ENCODE measurements at places on chromosomes 16 and 17.
A peak's percentile ranks its signal among the peaks of the same experiment; 100 is the strongest.

DNA sequence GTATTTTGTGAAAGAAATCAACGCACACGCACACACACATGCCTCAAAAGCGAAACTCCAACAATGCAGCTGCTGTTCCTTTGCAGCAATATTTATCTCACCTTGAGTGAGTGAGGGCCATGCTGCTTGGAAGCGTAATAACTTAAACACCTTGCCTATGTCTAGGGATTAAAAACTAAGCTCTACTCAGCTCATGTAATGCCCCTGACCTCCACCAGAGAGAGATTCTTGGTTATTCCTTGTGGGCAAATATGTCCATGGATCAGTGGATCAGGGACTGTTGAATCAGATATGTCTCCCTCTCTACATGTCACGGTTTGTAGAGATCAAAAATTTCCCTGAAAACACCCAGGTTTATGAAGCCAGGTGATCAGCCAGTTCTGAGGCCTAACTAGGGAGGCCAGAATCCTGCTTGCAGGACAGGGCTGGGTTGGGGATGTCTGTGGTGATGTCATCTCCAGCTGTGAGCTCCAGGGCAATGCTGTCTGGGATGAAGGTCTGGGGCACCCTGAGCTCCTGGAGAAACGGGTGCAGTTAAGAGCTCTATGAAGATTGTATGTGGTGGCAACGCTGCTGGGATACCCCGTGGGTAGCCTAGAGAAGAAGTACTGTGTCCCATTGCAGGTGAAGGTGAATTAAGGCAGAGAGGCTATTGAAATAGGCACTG, 149.4 kb downstream of the KCNJ12 start:
- DNase-seq = no peak

- no peak for DNase-seq
These were observed 34.3 kb upstream of the WSCD1 start for GRCh38 chr17:6035801-6036394.

GRCh38 chr16:87541872-87542234, 49.0 kb upstream of the ZCCHC14 start:
- DNase-seq = no peak

- no peak for DNase-seq
These were observed 45.3 kb downstream of the DDX19A start for GRCh38 chr16:70391881-70392481.

DNA sequence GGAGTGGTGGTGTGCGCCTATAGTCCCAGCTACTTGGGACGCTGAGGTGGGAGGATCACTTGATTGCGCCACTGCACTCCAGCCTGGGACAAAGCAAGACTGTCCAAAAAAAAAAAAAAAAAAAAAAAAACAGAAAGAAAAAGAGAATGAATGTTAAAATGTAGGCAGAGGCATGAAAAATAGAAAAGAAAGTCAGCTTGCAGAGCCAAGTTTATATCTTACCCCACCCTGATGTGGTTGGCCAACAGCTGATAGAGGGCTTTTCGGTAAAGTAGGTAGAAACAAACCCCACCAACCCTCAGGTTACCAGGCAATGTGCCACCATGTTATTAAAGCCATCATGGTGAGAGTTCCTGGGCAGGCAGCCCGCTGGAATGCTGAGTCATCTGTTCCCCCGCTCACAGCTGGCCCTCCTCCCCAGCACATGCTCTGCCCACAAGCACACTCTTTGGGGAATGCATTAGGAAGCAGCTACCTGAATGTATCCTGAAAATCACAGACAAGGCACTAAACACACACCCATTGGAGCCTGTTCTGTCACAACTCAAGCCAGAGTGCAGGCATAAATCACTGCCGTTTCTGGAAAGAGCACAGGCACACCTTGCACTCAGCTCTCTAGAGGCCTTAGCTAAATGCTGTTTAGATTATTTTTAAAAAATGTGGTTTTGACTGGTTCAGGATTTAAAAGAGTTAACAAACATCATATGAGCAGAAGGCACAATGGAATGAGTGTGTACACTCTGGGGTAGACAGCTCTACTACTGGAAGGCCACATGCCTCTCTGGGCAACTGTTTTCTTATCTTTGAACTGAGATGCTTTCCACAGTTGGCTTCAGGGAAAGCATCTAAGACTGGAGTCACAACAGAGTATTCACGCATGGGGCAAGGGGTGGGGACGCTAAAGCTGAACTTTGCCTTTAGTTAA, 128.5 kb downstream of the PARN start:
- no peak for DNase-seq

DNA sequence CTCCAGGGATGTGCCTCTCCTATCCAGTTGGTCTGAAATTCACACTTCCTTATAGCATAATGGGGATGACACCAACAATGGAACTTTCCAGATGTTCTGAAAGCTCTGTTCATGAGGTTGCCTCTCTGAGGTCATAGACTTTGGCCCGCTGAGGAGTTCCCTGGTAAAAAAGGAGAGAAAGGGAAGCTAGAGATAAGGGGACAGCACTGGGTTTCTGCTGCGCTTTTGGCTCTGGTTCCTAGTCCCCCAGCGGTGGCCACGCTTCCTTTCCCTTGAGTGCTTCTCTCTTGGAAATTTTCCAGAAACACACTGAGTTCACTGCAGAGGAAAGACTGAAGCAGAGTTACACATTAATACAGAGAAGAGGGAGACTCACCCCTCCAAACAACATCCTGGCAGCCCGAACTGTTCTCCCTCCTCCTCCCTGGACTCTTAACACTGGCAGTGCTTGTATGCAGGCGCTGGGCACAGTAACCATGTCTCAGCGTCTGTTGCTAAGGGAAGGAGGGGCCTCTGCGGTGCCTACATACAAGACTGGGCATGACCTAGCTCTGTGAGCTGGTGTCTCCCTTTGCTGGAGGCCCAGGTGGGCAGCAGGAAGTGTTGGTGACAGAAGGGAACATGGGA, at the start of gene DNAH3:
Gene DNAH3 (minus strand): TSS at position 472 of the 627 bp plus-strand sequence. CDS start 527 bp downstream, outside the sequence.
- no peak for DNase-seq

DNA sequence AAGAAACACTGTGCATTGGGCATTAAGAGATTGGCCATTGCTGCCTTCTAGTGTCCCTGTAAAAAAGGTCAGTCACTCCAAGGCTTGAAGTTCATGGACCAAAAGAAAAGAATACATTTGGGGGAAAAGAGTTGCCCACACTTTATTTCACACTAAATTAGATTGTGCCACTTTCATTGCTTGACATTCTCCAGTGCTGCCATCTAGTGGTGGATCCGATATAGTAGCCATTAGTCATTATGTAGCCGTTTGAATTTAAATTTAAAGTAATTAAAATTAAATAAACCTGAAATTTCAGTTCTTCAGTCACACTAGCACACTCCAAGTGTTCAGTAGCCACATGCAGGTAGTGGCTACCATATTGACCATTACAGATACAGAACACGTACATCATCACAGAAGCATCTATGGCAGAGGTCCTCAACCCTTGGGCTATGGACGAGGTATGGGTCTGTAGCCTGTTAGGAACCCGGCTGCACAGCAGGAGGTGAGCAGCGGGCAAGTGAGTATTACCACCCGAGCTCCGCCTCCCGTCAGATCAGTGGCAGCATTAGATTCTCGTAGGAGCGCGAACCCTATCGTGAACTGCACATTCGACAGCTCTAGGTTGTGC, 21.9 kb upstream of the CDH5 start:
- no peak for DNase-seq

DNA sequence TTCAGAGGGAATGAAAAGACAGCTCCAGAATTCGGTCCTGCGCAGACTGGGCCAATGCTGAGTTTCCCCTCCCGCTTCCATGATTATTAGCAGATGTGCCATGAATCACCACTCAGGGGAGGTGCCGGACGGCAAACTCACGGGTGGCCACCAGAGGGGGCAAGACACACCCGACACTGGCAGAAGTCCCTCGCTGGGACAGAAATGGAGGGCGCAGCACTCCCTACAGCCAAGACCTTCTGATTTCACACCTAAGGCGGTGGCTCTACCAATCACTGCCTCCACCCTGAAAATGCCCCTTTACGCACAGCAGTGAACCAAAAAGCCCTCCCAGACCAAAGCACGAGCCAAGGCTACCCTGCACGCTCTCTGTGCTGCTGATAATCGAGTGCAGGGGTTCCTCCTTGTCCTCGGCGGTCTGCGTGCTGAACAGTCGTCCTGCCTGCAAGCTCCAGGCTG, 26.8 kb downstream of the TRAP1 start:
- peak; percentile 71 for DNase-seq

GRCh38 chr16:56451753-56452689, 667 bp downstream of the OGFOD1 start:
- DNase-seq = no peak

DNA sequence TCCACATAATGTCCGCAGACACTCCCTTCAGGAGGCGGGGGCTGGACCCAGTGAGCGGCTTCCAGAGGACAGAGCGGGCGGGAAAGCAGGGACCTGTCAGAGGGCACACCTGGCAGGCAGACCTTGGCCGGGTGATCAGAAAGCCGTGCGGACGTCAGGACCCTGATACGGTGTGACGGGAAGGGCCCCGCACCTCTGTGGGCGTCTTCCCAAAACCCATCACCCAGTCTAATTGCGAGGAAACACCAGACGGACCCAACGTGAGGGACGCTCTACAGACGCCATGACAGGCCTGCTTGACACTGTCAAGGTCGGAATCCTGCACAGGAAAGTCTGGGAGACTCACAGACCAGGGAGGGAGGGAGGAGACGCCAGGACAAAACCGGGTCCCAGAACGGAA, 8.4 kb downstream of the LMF1 start:
- no peak for DNase-seq

DNA sequence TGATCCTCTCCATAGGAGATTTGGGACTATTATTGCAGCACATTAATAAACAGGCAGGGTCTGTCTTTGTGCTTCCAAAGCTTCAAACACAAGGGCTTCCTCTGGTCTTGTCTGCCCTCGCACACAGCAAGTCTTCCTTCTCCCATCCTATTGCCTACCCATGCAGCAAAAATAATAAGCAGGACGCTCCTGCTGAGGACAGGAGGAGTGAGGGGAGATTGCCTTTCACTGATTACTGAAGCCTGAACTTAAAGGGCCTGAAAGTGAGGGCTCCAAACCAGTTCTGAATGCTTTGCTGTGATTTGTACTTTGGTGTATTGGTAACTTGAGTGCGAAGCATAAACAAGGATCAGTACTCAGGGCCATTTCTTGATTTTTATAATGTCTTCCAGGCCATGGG, 197.6 kb upstream of the XYLT1 start:
- DNase-seq = no peak

GRCh38 chr16:68022278-68022727, 729 bp downstream of the DDX28 start:
- DNase-seq = no peak

DNA sequence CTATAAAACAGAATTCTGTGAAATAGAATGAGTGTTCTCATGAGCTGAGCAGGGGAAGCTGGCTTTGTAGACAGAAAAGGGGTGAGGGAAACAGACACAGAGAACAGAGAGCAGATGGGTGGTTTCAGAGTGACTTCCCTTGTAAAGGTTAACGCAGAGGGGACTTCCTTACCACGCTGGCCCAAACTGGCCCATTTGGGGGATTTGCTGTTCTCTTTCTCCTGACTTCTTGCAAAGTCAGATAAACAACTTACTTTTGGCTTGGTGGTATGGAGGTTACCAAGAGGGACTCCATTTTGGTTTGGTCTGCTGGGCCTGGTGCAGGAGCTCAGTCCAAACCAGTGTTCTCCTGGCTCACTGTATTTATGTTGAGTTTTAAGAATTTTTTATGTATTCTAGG, 48.4 kb downstream of the SEC14L1 start:
- DNase-seq = no peak

DNA sequence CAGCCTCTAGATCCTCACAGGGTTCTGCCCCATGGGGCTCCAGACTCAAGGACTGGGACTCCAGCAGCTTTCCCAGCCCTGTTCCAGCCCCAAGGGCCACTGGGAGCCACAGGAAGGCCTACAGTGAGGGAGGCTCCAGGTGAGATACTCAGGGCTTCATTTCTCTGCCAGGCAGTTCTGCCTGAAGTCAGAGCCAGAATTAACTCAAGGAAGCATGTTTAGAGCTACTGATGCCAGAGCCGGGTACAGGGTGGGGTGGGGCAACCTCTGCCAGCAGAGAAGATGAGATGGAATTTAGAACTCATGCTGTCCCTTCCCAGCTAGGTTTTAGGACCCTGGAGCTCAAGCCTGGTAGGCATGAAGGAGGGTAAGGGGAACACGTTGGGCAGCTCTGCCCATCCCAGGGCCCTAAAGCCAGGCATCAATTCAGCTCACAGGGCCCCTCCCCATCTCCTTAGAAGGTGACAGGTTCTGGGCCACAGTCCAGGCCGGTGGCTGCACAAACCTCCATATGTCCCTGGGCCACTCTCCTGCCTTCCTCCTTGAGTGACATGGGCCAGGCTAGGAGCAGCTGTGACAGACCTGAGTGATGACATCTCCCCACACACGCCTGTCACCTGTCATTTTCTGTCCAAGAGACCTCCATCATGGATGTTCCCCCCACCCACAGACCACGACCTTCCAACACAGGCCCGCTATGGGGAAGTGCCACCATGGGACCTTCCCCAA, 24.5 kb upstream of the SPPL2C start:
- DNase-seq = no peak

- DNase-seq = no peak
These were observed 26.2 kb downstream of the PLCD3 start for GRCh38 chr17:45106096-45106495.

- no peak for DNase-seq
These were observed 2.0 kb upstream of the UNKL start for GRCh38 chr16:1416521-1416941.

DNA sequence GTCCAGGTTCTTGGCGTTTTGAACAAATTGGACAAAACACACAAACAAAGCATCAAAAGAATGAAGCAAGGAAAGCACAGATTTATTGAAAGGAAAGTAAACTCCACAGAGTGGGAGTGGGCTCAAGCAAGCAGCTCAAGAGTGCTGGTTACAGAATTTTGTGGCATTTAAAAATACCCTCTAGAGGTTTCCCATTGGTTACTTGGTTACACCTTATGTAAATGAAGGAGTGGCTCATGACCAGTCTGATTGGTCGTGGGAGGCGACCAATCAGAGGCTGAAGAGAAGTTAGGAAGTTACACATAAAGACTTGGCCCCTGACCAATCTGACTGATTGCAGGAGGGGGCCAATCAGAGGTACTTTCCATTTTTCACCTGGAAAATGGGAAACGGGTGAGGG, 1373.8 kb upstream of the GOT2 start:
- DNase-seq = no peak

GRCh38 chr17:16911141-16911937, 60.6 kb downstream of the TNFRSF13B start:
- no peak for DNase-seq

DNA sequence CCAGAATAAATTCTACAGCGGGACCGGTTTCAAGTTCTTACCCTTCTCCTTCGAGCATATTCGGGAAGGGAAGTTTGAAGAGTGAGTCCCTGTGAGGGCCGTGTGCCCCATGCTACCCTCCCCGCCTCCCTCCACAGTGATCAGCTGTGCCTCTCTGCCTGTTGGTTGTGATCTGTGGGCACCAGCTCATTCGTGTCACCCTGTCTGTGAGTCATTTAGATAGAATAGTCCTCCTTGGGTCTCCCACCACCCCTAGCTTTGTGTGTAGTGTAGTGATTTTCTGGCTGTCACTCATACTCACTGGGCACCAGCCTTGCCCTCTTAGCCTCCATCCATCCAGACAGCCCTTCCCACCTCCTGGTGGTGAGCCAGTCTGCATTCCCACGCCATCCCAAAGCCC, 15.0 kb upstream of the NAGLU start:
- no peak for DNase-seq

GRCh38 chr17:47633996-47634395, 15.7 kb upstream of the KPNB1 start:
- no peak for DNase-seq

Measured in activated T-helper 1 cell treated with anti-CD3 and anti-CD28 coated beads, Interleukin-2, amount 50 U/mL, for 16 hours (primary cell).